K562 (cell line): ENCODE measurements at places on chromosomes 6 and 20. TPM values are rescaled to one million over a fixed set of nuclear protein-coding genes. Genes with fewer than 3 reads are reported as not detected.

The PTCRA gene
- polyA plus RNA-seq, result 0.21 TPM in 1 of 2 replicates, not detected in the other

The ELOVL4 gene
- polyA plus RNA-seq, result not detected in 2 replicates

The SSTR4 gene
- not detected in 2 replicates for polyA plus RNA-seq

The CLIC5 gene
- not detected in 2 replicates for polyA plus RNA-seq
